ENCODE measurements at places on chromosomes 13 and 19.

DNA sequence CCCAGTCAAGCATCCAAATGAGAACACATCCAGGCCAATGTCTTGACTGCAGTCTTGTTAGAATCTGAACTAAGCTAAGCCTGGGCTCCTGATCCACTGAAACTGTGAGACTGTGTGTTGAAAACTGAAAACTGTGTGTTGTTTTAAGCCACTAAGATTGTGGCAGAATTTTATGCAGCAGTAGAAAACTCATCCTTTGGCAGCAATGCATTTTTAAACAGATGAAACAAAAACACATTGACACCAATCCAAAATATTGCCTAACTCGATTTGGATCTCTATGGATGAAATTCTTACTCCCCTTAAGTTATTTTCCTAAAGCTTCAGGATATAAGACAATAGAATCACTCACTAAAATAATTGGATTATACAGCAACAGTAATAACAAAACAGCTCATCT lies 202.3 kb upstream of the KLF12 start:
- no peak for DNase-seq

DNA sequence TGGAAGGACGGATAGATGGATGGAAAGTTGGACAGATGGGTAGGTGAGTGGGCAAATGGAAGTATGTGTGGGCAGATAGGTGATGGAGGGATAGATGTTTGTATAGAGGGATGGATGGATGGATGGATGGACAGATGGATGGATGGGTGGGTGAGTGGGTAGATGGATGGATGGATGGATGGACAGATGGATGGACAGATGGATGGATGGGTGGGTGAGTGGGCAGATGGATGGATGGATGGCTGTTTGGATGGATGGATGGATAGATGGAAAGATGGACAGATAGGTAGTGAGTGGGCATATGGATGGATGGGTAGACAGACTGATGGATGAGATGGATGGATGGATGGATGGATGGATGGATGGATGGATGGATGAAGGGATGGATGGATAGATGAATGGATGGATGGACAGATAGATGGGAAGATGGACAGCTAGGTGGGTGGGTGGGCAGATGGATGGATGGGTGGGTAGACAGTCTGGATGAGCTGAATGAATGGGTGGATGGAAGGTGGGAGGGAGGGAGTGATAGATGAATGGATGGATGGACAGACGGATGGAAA lies 74.9 kb upstream of the KCTD15 start:
- no peak for DNase-seq

- DNase-seq = no peak
These were observed 13.0 kb downstream of the GAS6 start for GRCh38 chr13:113850722-113851479.

DNA sequence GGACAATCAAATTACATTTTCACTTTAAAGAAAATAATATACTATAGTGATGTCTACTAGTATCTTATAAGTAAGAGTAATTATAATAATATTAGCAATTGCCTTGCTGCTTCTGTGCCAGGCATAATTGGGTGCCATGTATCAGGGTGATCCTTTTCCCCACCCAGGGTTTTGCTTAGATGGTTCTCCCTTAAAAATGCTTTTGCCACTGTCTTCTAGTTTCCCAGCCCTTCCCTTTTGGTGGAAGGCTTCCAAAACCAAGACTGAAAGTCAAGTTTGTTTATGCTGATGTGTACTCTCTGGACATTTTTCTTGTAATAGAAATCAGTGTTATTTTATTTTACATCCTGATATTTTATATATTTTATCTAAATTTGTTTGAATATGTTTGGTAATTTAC lies 77.8 kb downstream of the ITGBL1 start:
- no peak for DNase-seq

- DNase-seq = no peak
These were observed 209.3 kb downstream of the KCNRG start for GRCh38 chr13:50224534-50224933.

GRCh38 chr19:7912144-7912696 lies 2.4 kb upstream of the TGFBR3L start:
- DNase-seq = no peak

GRCh38 chr13:110575322-110576069 lies 14.0 kb upstream of the RAB20 start:
- DNase-seq = no peak

GRCh38 chr19:45402298-45403061 lies 2.4 kb downstream of the PPP1R13L start:
- no peak for DNase-seq

- no peak for DNase-seq
These were observed 26.0 kb downstream of the TBC1D4 start for GRCh38 chr13:75455962-75456361.

DNA sequence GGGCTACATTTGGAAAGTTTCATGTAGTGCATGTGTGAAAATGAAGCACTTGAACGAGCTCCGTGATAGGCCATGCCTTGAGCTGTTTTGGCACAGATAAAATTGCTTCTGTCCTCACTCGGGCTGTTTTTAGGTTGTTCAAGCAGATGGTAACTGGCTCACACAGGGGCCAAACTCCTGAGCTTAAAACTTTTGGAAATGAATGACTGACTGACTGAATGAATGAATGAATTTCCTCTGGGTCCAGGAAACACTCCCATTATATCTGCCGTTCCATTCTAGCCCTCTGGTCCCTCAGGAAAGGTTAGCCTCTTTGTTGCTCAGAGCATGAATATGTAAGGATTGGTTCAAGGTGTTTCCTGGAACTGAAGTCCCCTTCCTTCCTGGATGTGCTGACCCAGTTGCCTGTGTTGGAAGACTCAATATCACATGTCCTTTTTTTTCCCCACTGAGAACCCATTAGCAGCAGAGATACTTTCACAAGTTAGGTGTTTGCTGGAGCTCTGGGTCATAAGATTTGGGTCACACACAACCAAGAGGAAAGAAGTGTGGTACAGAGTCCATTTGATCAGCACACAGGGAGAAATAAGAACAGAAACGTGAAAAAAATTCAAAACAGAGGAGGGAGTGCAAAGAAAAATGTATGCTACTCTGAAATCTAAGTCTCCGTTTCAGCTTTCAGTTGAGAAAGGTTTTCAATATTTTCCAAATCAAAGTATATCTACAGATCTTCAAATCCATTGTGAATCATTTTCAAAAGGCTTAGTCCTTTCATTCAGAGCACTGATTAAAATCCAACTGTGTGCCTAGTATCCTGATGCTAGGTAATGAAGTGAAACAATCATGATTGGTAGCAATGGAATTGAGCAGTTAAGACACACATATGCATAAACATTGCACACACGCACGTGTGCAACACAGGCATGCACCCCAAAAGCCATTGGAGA lies 18.9 kb downstream of the MBNL2 start:
- DNase-seq = no peak

- DNase-seq = no peak
These were observed 197.1 kb downstream of the OXGR1 start for GRCh38 chr13:96797136-96797535.

GRCh38 chr13:88461272-88462009 lies 790.3 kb downstream of the SLITRK5 start:
- DNase-seq = no peak

DNA sequence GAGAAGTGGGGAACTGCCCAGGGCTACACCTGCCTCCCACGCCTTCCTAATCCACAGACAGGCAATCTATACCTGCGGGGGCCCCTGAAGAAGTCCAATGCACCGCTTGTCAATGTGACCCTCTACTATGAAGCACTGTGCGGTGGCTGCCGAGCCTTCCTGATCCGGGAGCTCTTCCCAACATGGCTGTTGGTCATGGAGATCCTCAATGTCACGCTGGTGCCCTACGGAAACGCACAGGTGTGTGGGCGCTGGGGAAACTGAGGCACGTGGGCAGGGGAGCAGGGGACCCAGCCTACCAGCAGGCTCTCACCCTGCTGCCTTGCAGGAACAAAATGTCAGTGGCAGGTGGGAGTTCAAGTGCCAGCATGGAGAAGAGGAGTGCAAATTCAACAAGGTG lies 1.4 kb downstream of the IFI30 start:
- no peak for DNase-seq

- no peak for DNase-seq
These were observed 111.2 kb downstream of the KCNRG start for GRCh38 chr13:50126263-50126992.

DNA sequence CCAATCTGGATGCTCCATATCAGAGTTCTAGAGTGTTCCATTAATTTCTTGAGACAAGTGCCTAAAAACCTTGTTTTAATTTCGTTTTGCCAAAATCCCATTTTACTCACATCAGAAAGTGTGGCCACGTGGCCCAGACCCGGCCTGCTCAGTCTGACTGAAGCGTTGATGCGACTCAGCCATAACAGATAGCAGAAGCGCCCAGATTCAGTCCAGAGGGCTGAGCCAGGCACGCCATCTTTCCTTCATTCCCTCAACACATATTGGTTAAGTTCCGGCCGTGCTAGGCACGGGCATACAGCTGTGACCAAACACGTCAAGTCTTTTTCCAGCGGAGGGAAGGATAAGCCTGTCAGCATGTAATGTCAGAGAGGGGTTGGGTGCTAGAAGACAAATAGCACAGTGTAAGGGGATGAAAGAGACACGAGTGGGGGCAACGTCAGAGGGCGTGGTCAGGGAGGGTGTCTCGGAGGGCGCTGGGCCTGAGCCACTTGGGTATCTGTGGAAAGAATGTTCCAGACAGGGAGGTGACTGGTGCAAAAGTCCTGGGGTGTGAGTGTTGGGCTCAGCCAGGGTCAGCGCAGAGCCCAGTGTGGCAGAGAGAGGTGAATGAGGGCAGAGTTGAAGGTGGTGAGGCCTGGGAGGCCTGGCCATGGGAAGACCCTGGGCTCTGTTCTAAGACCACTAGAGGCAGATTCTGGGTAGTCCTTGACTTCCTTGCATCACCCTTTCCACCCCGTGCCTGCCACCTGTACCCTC lies 3.1 kb downstream of the F10 start:
- no peak for DNase-seq

GRCh38 chr13:64928696-64929499 lies 2301.2 kb downstream of the PCDH9 start:
- no peak for DNase-seq

Measured in NCI-H1048 (cell line).